ENCODE measurements at places on chromosomes 7 and 10. TPM values are rescaled to one million over a fixed set of nuclear protein-coding genes. Genes with fewer than 3 reads are reported as not detected.

GRCh38 chr7:128352153-128352537, 8.4 kb upstream of the RBM28 start:
- no peak for DNase-seq

The PIK3AP1 gene
- total RNA-seq, result 0.05 TPM

The RBP3 gene
- not detected for total RNA-seq

The CCDC172 gene
- not detected for total RNA-seq

- DNase-seq, result peak; percentile 77
Measured at GRCh38 chr10:69217119-69217754, 2.9 kb upstream of the HKDC1 start.

DNA sequence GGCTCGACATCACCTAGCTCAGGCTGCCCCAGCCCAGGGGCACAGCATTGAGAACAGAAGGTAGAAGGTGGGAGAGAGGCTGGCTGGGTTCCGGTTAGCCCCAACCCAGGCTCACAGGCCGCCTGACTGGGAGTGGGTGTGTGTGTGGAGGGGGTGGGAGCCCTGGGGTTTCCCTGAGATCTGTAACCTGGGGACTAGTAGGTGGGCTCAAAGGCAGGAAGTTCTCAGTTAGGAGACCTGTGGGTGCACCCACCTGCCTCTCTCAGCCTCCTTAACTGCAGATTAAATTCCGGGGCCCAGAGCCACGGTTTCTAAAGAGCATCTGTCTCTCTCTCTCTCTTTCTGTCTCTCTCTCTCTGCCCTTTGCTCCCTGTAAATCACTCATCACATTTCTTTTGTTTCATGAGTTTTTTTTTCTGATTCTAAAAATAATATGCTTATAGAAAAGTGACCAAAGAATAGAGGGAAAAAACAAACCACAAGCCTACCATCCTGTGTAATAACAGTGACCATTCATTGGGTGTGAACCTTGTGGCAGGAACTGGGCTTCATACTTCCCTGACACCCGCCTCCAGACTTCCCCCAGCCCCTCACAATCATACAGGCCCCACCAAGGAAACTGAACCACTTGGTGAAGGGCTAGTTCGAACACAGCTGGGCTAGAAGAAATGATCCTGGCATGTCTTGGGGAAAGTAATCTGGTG, 83.4 kb upstream of the SMNDC1 start:
- peak; percentile 26 for DNase-seq

The DLD gene
- total RNA-seq, result 88.0 TPM

DNA sequence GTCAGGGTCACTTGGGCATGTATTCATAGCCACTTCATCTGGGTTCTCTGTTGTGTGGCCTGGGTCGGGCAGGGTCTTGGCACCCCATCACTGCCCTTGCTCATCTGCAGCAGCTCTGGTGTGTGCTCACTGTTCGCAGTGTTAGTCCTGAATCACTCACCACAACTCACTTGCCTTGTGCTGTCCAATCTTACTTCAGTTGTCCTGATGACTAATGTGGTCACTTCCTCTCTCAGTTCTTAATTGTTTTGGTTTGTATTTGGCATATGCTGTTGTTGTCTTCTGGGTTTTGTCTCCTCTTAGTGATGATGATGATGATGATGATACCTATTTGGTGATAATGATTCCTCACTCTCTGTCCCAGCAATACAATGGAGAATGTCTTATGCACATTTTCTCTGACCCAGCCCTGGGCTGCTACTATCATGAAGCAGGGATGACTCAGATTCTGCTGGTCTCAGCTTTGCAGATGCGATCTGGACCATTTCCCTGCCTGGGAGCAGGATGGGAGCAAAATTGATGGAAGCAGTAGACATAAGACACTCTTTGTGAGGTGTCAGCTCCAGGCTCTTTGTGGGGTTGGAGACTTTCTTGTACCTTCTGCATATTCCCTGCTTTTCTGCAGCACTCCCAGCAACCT, 17.0 kb downstream of the ADRA2A start:
- DNase-seq, result peak; percentile 54

- DNase-seq, result no peak
Measured at GRCh38 chr7:11207565-11207964, 233.9 kb downstream of the PHF14 start.

DNA sequence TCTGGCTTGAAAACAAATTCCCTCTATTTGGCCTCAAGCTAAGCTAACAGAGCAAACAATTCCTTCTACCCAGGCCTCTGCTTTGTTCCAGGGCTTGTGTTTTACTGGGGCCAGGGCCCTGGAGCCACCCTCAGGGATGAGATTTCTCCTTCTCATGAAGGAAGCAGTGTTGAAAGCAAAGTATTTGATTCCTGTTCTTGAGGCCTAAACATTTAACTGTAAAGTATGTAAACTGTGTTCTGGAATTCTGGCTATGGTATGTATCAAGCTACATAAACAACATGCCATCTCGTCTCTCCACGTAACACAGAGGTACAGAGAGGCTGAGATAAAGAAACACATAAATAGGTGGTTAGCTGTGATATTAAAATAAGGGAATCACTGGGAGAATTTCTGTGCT, 81.8 kb downstream of the HERPUD2 start:
- no peak for DNase-seq

DNA sequence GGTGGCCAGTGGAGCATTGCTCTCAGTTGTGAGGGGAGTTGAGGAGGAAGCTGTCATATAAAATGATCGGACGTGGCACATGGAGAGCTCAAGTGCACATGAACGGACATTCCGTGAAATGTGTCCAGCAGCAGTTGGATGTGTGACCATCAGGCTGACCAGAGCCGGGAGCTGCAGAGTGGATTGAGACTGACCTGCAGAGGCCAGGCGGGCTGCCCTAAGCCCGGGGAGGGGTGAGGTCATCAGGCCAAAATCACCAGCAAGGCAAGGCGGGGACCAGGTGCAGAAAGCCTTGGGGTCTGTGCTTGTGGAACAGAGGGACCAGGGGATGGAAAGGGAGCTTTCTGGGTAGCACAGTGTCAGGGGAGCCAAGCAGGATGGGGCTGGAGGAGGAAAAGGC, 279.5 kb downstream of the CELF2 start:
- no peak for DNase-seq

The PNLIP gene
- not detected for total RNA-seq

DNA sequence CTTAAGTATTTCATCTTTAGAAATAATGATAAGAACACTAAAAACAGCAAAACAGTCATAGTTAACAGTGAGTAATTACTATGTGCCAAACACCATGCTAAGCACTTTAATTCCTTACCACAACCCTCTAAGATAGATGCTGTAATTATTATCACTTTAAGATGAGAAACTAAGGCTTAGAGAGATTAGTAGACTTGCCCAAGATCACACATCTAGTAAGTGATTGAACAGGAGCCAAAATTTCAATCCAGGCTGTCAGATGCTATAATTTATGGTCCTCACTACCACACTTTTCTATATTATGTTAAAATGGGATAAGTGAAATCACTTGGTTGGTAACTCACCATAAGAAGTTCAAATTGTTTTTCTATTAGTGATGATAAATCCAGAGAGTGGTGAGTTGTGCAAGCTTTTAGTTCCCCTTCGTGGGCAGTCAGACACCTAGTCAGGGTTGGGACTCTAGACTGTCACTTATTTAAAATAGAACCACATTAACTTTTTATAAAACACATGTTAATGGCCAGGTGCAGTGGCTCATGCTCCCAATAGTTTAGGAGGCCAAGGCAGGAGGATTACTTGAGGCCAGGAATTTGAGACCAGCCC, 85.9 kb upstream of the GATA3 start:
- no peak for DNase-seq

GRCh38 chr7:17118412-17118811, 180.0 kb upstream of the AHR start:
- no peak for DNase-seq

GRCh38 chr10:62462461-62462860, 88.3 kb downstream of the ZNF365 start:
- DNase-seq, result no peak

DNA sequence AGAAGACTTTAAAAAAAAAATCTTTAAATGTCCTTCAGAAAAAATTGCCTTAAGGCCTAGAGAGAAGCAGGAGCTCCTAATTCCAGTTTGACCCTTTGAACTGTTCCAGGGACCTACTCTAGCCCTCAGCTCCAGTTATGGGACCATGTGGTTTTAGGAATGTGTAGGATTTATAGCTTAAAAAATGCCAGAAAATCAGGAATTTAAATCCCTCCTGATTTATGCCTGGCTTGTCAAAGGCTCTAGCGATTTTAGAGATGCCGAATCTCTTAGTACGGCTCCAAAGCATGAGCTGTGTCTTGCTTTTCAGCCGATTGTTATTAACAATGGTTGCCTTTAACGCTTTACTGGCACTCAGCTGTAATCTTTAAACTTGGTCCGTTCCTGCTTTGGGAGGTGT, 130.6 kb upstream of the NPVF start:
- no peak for DNase-seq

DNA sequence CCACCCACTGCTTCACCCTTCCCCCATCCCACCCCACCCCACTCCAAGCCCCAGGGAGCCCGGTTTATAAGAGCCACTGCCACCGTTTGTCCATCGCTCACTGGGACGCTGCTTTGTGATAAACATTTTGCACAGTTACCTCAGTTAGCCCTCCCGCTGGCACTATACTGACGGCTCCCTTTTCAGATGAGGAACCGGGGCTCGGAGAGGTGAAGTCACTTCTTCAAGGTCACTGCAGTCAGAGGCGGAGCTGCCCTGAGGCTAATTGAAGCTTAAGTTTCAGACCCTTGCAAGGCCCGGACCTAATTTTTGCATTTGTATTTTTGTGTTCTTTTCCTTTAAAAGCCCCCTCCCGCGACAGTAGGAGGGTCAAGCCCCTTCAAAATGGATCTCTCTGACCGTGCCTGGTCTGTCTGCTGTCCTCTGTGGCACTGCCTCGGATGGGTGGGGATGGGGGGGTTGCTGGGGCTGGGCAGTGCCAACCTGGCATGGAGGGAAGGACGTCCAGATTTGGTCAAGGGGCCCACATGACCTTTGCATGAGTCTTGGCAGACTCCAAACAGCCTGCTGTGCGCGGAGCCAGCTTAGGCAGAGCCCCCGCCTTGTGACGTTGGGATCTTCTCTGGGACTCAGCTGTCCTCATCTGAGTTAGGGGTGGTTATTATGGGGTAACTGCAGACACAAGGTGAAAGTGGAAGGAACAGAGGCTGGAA, 17.7 kb upstream of the NODAL start:
- DNase-seq, result no peak

- DNase-seq, result peak; percentile 79
Measured at GRCh38 chr10:31157123-31158010, 125.7 kb upstream of the ZNF438 start.

The GARIN1A gene
- 0.94 TPM for total RNA-seq

DNA sequence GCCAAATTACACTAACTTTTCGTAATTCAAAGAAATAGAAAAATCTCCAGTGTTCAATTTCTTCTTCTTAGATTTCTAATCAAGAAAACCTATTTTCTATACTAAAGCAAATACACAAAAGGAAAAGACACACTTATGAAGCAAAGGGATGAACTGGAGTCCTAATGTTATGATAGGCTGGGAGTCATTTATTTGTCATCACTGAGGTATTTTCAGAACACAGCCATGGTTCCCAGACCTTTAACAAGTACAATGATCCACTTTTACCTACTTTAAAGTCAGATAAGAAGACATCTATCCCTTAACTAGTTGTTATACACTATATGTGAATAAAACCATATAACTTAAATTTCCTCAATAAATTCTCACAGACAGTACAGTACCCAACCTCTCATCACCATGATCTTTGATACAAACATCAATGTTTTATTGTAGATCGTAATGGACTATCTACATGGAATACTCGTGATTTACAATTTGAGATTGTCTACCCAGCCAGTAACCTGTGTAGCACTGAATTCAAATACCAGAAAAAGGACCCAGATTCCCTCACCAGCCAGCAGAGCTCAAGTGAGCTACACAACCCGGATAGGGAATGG, 12.5 kb downstream of the ASNS start:
- peak; percentile 24 for DNase-seq

DNA sequence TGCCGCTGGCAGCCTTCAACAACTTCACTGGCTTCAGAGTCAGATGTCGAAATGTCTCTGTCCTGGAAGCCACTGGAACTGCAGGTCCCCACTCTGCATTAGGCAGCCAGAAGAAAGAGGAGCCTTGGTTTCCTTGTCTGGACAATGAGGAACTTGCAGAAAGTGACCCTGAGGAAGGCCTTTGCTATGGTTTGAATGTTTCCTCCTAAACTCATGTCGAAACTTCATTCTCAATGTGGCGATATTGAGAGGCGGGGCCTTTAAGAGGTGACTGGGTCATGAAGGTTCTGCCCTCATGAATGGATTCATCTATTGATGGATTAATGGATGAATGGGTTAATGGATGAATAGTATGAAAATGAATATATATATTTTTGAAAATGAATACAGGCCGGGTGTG, 61.6 kb upstream of the GPR26 start:
- no peak for DNase-seq
